ENCODE measurements at places on chromosomes 7 and 10.

DNA sequence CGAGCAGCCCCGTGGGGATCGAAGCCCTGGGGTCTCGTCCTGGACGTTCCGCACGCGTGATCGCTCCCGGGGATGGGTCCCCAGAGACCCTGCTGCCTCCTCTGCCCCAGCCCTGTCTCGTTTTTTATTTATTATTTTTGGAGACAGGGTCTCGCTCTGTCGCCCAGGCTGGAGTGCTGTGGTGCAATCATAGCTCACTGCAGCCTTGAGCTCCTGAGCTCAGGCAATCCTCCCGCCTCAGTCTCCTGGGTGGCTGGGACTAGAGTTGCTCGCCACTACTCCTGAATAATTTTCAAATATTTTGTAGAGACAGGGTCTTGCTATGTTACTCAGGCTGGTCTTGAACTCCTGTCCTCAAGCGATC, 319 bp upstream of the STX1A start:
- no peak for DNase-seq

DNA sequence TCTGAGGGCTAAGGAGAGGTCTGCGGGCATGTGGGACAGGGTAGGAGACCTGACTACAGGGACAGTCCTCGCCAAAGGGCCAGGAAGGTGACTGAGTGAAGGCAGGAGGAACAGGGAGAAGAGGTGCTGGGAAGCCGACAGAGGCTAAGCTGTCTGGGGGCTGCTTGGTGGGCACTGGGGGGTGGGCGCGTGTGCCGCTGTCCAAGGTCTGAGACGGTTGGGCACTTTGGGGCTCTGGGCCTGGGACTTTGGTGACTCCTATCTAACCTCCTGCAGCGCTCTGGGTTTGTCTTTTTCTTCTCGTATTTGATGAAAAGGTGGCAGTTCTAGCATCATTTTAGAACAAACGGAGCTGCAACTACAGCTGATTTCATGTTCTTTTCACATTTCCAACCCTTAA, 141.5 kb downstream of the C10orf105 start:
- no peak for DNase-seq

- no peak for DNase-seq
Measured at GRCh38 chr7:109215341-109215740, 645.7 kb downstream of the DNAJB9 start.

- DNase-seq = no peak
Measured at GRCh38 chr7:155357573-155358041, 59.9 kb downstream of the INSIG1 start.

GRCh38 chr7:79452032-79452494, 1.4 kb downstream of the MAGI2 start:
- DNase-seq = no peak

DNA sequence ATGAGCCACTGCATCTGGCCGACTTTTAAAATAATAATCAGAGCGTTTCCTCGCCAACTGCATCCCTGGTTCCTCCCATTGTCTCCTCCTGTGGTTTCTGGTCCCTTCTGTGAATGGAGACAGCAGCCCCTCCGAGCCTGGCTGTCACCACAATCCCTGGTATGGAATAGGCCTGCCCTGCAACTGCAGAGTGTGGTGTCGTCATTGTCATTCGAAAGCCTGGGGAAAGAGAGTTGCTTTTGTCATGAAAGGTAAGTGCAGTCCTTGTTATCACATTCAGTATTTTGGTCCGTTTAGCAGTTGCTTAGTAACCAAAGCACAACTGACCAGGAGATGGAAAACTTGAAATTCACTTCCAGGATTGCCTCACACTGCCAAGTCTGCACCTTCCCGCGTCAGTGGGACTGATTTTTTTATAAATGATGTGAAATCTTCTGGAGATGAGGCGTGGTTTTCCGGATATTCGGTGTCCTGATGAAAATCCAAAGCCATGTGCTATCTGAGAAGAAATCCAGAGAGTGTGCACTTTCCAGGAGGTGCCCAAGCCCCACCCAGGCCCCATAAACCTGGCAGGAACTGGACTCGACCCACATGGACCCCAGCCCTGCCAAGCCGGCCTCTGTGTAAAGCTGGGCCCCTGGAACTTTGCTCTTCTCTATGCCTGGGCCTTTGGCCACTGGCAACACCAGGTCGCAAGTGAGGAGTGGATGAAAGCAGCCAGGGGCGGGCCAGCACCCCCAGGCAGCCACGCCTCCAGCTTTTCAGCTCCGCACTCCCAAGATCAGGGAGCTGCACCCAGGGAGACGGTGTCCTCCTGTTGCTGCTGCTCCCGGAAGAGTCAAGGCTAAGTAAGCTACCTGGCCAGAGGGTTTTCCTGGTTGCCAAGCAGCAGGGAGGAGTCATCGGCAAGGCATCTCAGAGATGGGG, 133.7 kb upstream of the SH2B2 start:
- DNase-seq = no peak

GRCh38 chr7:21041666-21042065, 255.0 kb upstream of the SP8 start:
- DNase-seq = no peak

DNA sequence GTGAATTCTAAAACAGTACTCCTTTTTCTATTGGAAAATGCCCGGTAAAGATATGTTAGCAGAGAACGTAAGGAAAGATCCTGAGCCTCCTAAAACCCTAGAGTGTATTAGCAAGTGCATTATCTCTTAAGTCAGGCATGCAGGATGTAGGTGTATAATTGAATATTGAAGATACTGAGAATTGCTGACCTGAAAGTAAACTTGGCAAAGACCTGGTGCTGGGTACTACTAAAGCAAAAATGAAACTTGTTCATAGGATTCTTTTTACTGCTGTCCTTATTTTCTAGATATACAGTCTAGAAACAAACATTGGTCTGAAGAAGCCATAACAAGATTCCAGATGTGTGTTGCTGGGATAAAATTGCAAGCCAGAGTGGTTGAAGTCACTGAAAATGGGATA, 18.8 kb upstream of the VWA2 start:
- no peak for DNase-seq

DNA sequence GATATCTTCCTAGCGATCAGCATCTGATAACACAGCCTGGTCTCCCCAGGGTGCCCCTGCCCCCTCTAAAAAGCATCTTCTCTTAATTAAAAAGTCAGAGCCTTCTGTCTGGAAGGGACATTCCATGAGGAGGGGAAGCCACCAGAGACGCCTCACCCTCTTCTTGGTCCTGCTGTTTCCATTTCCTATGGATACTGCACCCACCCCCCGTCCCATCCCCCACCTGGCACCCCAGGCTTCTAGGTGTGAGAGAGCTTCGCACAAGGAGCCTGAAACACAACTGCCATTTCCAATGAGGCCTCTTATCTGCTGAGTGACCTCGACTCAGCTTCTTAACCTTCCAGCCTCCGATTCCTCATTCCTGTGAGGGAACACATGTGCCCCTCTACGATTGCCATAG, 51.4 kb downstream of the COL13A1 start:
- no peak for DNase-seq

DNA sequence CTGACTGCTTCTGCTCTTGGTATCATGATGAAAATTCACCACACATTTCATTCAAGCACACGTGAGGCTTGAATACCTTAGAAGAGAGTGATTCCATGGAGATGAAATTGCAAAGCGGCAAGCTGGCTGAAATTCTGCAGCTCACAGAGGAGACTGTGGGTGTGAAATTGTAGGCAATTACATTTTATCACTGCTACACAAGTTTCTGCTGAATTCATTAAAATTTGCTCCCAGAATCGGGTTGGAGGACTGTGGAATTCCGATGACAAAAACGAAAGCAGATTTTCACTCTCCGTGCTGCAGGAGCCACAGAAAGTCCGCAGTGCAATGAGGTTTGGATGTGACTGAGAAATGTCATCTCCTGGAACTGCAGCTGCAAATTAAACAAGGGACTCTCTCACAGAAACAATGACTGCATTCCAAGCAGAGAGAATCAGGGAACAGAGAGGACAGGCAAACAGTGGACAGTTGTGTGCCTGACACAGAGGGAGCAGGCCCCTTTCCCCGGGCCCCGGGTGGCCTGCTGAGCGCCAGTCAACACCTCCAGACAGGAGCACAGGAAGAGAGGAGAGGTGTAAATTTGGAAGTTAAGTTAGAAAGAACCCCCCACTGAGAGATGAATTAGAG, 109.1 kb downstream of the C10orf90 start:
- no peak for DNase-seq

- no peak for DNase-seq
Measured at GRCh38 chr10:127740596-127740995, 3.6 kb downstream of the FOXI2 start.

DNA sequence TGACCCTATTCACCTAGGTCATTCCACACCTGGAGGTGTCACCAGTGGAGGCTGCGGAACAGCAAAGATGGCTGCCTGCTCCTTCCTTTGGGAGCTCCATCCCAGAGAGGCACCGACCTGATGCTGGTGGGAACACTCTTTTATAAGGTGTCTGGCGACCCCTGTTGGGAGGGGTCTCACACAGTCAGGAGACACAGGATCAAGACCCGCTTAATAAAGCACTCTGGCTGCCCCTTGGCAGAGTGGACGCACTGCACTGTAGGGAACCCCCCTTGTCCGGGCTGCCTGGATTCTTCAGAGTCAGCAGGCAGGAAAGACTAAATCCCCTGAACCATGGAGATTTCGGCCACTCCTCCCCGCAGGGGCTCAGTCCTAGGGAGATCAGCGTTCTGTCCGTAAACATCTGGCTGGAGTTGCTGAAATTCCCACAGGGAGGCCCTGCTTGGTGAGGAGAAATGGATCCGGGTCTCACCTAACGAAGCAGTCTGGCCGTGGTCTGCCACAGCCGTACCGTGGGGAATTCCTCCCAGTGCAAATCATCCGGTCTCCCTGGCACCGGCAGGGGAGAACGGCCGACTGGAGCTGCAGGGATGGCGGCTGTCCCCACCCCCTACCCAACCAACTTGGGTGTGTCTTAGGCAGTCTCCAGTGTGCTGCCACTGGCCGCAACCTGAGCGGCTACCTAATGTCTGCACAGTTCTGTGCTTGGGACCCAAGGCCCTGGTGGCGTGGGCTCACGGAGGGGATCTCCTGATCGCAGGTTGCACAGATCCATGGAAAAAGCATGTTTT, 66.1 kb downstream of the LSMEM1 start:
- DNase-seq = no peak

DNA sequence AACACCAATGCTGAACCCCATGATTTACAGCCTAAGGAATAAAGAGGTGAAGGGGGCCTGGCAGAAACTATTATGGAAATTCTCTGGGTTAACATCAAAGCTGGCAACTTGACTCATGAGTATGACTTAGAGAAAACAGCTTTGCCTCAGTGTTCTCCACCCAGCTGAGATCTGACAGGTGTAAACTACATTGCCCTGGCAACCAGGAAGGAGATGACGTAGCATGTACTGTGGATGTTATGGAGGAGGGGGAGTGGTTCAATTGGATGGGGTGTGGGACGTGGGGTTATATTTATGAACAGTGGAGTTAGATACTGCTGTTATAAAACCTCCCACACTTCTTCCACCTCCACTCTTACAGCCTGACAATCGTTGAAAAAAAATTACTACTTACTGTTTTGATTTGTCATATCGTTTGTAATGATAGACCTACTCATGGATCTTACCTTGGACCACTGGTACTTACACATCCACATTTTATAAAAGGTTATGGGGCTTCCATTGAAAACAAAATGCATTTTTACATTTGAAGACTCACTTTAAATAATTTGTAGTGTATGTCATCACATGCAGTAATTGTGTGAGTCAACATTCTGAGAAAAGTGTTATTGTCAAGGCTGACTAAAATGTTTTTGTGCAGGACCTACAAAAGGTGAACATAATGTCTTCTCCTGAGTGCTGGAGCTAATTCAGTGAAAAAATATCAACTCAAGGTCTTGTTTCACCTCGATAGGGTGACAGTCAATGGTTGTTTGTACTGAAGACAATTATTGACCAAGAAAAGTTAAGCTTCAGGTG, 6.4 kb downstream of the OR2F1 start:
- no peak for DNase-seq

DNA sequence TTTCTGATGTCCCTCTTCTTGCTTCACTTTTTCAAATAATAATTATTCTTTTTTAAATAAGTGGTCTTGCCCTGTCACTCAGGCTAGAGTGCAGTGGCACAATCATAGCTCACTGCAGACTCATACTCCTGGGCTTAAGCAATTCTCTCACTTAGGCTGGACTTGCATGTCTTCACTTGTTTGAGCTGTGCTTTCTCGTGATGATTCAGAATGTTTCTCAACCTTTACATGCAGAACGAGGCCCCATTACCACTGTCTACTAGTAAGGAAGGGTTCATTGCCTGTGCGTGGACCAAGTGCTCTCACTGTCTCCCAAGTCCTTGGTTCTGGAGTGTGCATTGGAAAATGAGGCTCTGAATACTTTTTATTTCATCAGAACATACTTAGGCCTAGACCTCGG, 468.6 kb upstream of the COBL start:
- no peak for DNase-seq

DNA sequence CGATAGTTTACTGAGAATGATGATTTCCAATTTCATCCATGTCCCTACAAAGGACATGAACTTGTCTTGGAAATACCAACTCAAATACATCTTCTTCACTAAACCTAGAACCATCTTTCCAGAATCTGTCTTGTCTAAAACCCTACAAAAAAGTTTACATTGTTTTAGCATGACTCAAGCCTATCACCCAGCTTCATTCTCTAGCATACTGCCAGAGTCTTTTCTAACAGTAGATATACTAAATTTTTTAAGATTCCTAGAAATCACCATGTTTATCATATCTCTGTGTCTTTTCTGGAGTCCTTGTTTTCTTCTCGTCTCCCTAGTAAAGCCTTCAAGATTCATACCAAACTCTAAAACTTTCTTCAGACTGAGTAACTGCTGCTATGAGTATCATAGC, 129.7 kb downstream of the SEMA3E start:
- no peak for DNase-seq

GRCh38 chr10:43110338-43111071, 27.7 kb upstream of the CSGALNACT2 start:
- no peak for DNase-seq

DNA sequence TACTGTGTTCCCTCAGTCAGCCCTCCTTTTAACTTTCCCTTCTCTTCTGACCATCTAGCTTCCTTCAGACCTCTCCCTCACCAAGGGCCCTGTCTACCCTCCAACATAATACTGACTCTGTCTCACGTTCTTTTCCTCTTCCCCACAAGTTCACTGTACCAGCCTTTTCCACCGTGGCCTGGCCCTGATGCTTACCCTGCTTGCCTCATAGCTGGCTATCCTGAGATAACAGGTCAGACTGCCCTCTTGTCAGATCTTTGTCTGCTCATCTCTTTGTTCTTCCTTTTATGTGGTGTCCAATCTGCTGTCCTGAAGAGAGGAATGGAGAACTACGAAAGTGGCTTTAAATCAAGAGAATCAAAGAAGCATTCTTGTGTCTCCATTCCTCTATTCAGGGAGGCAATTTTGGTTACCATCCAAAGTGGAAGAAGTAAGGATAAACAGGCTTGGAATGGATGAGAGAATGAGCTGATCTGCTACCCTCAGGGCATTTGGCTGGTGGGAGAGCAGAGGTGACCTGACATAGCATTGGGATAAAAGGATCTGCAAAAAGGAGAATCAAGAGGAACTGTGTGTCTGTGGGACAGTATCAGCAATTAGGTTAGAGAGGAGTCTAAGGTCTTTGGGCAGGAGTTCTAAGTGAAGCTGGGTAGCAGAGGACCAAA, 8.1 kb downstream of the BTAF1 start:
- no peak for DNase-seq

DNA sequence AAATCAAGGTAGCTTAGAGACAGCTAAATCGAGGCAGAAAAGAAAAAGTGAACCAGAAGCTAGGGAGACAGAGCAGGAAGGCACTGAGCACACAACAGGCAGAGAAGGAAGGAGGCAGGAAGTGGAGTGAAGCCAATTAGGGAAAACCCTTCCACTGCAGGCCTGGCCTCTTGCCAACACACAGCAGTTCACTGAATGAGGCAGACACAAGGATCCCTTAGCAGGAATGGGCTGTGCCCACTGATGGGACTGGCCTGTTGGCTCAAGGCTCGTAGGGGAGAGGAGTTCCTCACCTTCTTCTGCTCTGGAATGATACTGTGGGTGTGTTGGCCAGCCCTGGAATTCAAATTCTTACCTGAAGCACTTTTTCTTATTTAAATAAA, 220.3 kb upstream of the STK17A start:
- no peak for DNase-seq

All from NCI-H187 treated with DMSO at 0.1 percent for 48 hours (cell line).